NAMALWA (cell line): ENCODE measurements at places on chromosomes 1 and 21.

DNA sequence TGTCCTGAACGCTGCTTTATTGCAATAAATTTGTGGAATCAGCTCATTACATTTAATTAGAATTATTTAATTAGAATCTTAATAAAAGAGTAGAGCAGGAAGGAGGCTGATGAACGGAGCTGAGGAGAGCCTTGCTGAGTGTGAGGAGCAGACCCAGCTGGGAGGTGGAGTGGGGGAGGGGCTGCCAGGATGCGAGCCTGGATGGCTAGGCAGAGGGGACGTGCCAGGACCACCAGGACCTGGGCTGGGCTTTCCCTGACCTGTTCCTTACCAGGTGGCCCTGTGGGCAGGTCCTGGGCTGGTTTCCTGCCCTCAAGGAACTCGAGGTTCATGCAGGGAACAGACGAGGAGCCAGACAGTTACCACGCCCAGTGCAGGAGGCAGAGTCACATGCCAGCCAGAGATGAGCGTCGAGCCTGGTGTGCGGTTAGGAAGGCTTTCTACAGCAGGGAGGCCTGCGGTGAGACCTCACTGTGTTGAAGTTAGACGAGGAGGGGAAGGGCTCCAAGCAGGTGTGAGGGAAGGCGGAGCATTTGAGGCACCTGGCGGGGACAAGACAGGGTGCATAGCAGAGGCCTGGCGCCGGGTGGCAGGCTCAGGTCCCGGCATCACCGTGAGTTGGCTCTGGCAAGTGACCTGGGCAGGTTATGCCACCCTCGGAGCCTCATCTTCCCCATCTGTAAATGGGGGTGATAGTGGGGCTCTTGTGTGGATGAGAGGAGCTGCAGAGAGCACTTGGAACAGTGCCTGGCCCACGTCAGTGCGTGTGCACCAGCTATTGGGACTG, 33.9 kb downstream of the LDLRAP1 start:
- no peak for DNase-seq

- DNase-seq, result no peak
These were observed 24.4 kb downstream of the SNAP47 start for GRCh38 chr1:227759341-227760300.

DNA sequence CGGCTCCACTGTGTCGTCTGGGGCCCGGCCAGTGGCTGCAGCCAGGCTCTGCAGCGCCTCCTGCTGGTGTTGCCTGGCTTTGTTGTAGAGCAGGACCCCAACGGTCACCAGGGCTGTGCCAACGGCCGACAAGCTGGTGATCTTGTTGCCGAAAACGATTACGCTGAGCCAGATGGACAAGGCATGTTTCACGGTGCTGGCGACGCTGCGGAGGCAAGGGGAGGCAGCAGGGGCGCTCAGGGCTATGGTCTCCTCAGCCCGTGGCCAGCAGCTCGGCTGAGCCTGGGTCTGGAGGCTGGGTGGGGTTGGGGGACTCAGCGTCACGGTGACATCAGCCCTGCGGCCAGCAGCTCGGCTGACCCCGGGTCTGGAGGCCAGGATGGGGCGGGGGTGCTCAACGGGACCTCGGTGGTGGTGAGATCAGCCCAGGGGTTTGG, 7.0 kb upstream of the CDK11B start:
- DNase-seq, result no peak

DNA sequence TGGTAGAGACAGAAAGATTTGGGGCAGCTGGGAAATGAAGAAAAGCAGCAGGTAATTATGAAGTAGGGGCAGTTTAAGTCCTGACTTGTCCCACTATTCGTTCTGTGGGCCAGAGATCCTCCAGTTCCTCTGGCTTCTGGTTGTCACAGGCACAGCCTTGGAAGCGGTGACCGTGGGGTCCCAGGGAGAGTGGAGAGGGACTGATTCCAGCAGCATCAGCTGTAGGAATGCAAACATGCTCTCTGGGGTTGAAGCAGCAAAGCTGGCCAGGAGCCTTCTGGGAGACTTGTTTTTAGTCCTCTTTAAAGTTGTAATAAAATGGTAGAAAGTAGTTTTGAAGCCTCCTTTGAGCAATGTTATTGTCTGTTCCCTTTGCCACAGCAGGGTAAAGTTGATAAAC, 488.0 kb downstream of the LMO4 start:
- DNase-seq, result no peak

DNA sequence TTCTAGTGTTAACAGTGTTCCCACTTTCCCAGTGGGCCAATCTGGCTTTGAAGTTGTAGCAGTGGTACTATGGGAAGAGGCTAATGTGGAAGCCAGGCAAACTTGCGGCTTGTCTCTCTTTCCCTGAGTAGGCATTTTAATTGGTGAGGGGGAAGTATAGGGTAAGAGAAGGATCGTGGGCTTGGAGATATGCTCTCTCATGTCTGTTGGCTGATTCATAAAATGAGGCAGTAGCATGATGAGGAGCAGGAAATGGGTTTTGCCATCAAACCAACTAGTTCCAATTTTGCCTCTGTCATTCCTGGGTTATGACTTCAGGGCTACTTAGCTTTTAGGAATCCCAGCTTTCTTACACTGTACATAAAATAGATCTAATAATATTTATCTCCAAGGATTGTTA, 12.1 kb downstream of the C8A start:
- DNase-seq, result no peak

DNA sequence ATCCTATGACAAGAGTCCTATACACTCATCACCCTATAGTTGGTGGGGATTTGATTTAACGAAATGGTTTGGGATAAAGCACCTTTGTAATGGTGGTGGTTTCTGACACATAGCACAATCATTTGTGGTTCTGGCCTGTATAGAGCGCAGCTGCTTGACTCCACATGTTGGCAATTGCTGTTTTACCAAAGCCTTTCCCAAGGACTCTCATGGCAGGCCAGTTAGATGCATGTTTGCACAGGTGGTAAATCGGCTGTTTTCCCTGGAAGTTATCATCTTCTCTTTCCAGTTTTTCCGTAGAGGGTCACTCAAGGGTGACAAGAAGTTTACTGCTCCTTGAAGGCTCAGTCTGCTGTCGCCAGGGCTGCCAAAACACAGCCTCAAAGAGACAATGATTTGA, 17.1 kb upstream of the XPR1 start:
- no peak for DNase-seq

GRCh38 chr1:86913399-86913895, 479 bp downstream of the SELENOF start:
- peak; percentile 81 for DNase-seq

GRCh38 chr1:65209005-65209885, 61.2 kb downstream of the AK4 start:
- peak; percentile 71 for DNase-seq

DNA sequence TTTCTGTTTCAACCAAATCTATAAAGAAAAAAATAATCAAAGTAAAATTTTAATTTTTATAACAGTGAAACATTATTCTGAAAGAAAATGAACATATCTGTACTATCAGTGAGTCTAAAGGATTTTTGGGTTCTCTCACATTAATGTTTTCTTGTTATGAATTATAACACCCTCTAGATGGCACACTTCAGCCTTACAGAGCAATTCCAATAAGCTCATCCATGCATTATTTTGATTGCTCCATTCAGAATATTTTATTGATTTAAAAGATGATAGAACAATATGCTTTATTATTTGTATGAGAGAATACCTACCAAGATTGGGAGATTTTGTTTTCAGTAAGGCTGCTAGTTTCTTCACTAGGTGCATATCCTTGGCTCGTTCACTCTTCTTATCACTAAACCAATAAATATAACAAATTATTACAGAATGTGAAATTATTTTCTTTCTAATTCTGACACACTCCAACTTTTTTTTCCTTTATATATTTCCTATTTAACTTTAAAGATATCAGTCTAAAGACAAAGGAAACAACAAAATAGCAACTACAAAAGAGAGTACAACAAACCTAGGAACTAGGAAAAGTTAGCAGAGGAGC, 82.4 kb downstream of the RAB3GAP2 start:
- peak; percentile 47 for DNase-seq

DNA sequence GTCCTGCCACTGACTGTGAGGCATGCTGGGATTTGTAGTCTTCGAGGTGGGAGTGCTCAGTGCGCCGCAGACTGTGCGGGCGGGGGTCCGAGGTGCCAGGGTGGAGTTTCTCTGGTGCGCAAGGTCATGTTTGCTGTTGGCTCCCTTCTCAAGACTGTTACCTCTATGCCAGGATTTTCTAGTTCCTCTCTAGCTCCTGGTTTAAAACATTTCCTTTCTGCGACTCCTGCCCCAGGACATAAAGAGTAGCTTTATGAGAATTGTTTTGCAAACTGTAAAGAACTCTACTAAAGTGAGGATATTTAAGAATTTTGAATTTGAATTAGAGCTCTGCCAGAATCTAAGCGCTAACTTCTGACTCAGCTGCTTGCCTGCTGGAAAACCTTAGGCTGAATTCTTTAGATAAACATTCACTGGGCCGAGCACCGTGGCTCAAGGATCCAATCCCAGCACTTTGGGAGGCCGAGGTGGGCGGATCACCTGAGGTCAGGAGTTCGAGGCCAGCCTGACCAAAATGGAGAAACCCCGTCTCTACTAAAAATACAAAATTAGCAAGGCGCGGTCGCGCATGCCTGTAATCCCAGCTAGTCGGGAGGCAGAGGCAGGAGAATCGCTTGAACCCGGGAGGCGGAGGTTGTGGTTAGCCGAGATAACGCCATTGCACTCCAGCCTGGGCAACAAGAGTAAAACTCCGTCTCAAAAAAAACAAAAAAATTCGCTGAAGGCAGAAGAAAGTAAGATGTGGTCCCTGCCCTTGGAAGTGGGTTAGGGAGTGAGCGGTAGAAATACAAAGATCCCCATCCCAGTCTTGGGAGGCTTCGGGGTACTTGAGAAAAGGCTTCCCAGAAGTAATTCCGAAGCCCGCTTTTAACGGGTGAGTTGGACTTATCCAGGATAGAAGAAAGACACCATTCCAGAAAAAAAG, 992 bp upstream of the USP48 start:
- no peak for DNase-seq

GRCh38 chr1:93344886-93345632, 648 bp upstream of the DR1 start:
- peak; percentile 60 for DNase-seq

GRCh38 chr1:29544406-29544805, 308.1 kb downstream of the PTPRU start:
- no peak for DNase-seq

DNA sequence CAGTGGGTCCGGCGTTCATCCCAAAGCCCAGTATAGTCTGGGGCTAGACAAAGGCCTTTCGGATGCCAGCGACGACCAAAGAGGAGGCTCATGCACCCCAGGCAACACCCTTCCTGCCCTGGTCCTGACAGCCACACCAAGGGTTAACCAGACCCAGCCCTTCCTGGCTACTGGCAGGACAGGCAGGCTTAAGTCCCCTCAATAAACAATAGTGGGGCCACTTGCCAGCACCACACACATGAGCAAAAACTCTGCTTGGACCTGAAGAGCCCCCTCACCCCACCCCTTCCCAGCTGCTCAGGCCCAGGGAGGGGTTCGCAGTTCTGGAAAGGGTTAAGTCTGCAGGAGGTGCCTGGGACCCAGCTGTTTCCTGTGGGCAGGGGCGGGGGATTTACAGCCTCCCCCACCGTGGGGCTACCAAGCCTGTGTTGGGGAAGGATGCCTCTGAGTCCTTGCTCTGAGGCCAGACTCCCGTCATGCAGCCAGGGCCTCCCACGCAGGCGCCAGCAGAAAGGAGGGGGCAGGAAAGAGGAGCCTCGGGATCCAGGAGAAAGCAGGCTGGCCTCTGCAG, 18.2 kb downstream of the PHLDA3 start:
- no peak for DNase-seq

DNA sequence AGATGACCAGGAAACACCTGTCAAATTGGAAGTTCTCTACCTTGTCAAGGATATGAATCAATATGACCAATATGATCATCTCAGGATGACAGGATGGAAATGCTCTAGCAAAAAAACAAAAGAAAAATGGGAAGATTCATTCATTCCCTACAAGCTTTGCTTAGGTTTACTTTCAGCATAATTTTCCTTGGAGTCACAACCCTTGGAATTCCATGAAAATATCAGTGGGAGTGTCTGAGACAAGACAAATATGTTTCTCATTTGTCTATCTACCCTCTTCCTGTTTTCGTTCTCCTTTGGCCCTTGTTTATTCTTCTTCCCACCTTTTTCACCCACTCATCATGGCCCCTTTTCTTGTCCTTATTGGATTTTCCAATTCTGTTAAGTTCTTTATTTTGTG, 50.6 kb downstream of the COLGALT2 start:
- no peak for DNase-seq

DNA sequence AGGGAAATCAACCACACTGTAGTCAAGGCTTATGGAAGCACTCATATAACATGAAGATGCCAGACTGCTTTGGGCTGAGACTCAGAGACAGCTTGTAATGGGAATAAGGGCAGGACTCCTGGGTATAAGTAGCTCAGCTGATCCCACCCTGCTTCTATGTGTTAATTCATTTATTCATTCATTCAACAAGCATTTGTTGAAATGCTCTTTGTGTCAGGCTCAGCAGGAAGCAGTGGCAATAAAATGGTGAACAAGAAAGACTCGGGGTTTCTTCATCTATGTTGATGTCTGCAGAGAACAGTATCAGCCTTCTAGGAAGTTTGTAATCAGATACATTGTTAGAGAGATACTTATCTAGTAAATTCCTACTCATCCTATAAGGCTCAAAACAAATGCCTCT, 145.5 kb upstream of the DMRTA2 start:
- no peak for DNase-seq

DNA sequence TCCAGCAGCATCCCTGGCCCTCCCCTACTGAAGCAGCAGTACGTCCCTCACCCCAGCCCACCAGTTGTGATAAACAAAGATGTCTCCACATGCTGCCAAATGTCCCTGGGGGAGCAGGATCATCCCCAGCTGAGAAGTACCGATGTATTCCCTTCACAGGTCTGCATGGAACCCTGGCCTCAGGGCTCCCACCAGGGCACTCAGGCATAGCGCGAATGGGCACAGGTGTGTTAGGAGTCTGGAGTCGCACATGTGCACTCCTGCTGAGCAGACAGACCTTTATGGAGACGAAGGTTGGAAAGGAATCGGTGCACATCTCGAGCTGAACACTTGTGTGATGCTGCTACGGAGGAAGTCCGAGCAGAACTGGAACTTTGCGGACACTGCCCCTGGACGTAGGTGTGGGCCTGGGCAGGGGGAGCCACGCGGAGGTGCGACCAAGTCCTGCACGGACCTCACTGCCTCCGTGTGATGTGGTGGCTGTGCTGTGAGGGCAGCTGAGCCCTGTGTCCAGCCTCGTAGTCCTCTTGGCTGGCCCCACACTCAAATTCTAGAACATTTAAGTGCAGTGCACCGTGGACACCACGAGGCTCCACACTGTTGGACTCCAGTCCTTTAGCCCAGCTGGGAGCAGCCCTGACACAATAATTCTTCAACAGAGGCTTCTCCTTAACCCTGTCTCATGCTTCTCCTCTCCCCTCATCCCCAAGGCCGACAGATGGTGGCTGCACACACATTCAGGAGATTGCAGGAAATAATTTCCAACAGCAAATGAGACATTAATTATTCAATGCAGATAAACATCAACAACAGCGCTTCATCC, 43.4 kb downstream of the RSPH1 start:
- DNase-seq, result no peak

- no peak for DNase-seq
These were observed 67.5 kb downstream of the TRIM11 start for GRCh38 chr1:228339059-228339704.

DNA sequence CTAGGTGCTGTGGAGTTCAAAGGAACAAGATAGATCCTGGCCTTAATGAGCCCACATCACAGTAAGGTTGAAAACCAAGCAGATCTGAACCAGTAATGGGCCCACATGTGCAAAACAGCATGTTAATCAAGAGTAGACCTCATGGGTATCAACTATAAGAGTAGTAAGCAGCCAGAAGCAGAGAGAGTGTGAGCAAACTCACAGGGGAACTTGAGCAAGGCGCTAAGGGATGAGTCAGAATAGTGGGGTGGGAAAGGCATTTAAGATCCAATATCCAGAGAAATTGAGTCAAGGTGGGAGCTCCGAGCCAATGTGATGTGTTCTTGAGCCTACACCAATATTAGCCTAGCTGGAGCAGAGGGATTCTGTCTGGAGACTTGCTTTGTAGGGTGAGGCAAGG, 52.4 kb upstream of the GJA5 start:
- DNase-seq, result no peak
